NCI-H1092 treated with DMSO at 0.1 percent for 48 hours (cell line): ENCODE measurements at places on chromosomes 1 and 21.

DNA sequence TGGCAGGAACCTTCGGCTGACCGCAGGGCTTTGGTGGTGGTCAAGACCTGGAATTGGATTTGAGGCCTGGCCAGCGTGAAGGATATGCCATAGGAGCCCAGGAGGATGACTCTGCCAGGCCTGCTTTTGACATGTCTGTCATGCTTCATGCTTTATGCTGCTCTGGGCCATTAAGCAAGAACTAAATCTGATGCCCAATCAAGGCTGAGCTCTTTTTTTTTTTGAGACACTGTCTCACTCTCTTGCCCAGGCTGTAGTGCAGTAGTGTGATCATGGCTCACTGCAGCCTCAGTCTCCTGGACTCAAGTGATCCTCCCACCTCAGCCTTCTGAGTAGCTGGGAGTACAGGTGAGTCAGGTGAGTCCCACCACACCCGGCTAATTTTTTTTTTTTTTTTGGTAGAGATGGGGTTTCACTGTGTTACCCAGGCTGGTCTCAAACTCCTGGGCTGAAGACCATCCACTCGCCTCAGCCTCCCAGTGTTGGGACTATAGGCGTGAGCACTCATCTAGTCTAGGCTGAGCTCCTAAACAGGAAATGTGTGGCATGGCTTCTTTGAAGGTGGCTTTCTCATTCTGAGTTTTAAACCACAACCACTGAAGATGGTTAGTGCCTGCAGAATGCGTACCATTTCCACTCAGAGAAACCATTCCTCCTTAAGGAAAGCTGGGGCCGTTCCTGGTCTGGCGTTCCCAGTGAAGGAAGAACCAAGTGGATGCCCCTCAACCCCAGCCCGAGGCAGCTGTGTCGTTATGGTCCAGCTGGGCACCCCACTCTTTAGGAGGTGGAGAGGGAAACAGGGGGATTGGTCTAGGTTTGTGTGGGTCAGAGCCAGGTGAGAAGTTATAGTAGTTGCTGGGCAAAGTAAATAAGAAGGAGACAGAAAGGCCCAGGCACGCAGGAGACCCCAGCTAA lies 34.2 kb upstream of the ATP5PO start:
- no peak for DNase-seq

DNA sequence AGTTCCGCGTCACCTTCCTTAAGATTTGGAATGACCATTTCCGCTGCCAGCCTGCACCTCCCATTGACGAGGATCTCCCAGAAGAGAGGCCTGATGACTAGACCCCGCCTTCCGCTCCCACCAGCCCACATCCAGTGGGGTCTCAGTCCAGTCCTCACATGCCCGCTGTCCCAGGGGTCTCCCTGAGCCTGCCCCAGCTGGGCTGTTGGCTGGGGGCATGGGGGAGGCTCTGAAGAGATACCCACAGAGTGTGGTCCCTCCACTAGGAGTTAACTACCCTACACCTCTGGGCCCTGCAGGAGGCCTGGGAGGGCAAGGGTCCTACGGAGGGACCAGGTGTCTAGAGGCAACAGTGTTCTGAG lies 9.8 kb downstream of the MYBPH start:
- no peak for DNase-seq

DNA sequence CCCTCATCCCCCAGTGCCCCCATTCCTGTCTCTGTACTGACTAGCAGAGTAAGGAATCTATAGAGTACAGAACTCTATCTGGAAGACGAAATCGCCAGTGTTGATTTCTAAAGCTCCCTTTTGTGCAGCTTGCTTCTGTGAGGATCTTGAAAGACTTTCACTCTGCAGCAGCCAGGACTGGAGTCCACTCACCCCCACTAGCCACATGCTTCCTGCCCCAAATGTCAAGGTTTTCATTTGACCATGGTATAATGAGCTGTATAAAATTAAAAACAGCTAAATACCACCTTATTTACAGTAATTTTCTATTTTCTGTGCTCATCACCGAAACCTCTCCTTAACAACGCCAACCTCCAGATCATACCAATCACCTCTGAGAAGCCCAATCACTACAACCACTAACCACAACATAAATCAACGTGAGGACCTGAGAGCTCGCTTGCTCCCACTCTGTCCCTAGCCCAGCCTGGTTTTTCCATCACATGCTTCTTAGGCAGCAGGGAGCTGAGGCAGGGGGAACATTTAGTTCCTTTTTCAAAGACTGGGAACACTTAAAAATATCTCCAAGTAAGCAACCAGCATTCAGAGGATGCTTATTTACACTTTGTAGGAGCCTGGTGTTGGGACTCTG lies 56.1 kb upstream of the IRF2BP2 start:
- DNase-seq, result no peak

GRCh38 chr1:17617787-17618557 lies 78.5 kb downstream of the ARHGEF10L start:
- DNase-seq, result no peak

- DNase-seq, result no peak
Measured at GRCh38 chr1:159686599-159687299, 27.6 kb downstream of the CRP start.

DNA sequence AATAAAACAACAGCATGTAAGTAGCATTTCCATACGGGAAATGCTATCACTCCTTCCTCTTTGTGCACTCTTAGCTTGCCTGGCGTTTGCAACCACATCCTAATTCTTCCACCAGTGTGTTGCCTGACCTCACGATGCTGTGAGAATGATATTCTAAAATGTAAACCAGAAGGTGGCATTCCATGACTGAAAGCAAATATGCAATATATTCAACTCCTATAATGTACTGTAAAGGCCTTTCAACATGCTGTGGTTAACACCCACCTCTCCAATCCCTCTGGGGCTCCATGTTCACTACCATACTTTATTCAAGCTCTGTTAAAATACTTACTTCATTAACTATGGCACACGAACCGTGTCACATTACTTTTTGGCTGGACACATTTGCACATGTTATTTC lies 420.6 kb upstream of the DEPDC1 start:
- no peak for DNase-seq

GRCh38 chr1:30768159-30768829 lies 10.7 kb upstream of the LAPTM5 start:
- no peak for DNase-seq
